Stimulated activated effector memory CD8-positive, alpha-beta T cell treated with anti-CD3 and anti-CD28 coated beads, Interleukin-12 subunit alpha, Interleukin-12 subunit beta, amount 100 ng/mL, for 72 hours (primary cell): ENCODE measurements at places on chromosomes 12 and 14.

GRCh38 chr14:104972301-104973134, 5.7 kb downstream of the AHNAK2 start:
- DNase-seq: no peak

- DNase-seq: no peak
Measured at GRCh38 chr14:81179631-81180030, 41.1 kb downstream of the GTF2A1 start.

DNA sequence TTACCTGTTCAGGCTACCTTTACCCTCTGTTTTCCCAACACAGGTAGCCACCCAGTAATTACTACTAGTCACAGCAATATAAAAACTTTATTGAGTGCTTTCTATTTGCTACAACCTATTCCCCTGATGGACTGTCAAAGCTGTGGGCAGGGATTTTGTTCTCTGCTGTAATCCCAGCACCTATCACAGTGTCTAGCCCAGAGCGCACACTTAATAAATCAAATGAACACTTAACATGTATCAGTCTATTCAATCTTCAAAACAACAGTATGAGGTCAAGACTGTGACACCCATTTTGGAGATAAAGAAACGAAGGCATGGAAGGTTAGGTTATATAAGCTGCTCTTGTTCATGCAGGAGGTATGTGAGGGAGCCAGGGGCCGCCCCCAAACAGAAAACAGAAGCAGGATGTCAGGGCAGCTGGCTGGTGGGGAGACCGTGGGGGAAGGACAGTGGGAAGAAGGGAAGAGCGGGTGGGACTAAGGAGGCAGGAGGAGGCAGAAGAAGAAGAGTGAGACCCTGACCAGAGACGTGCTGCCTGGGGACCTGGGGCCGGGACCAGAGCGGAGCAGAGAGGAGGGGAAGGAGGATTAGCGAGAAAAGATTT, 1.7 kb downstream of the TNFRSF1A start:
- DNase-seq: no peak

GRCh38 chr14:35959835-35960234, 133.7 kb downstream of the BRMS1L start:
- DNase-seq: no peak

- DNase-seq: no peak
Measured at GRCh38 chr12:9805883-9806282, 21.4 kb upstream of the KLRF1 start.

DNA sequence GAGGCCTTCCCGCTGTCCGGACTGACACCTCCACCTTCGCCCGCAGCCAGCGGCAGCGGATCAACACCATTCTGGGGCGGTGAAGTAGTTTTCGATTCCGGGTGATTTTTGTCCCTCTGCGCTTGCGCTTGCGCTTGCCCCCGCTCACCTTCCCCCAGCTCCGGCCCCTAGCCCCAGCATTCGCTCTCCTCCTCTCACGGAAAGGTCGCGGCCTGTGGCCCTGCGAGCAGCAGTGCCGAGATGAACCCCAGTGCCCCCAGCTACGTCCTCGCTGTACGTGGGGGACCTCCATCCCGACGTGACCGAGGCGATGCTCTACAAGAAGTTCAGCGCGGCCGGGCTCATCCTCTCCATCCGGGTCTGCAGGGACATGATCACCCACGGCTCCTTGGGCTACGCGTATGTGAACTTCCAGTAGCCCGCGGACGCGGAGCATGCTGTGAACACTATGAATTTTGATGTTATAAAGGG, 22.7 kb upstream of the SRGAP1 start:
- DNase-seq: no peak

DNA sequence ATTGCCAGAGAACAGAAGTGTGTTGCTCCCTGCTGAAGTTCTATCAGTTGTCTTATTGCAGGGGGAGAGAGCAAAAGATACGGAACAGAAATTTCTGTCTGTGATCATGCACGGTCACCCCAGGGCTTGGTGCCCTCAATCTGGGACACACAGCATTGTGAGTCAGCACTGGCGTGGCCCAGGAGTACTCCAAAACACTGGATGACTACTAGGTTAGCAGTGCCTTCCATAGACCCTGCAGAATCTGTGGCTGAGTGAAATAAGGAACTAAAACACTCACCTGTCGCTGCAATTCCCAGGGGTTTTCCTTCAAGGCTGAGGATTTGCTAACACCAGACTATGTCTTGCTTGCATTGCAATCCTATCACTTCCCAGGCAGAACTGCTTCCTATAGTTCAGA, 165.5 kb downstream of the ANO6 start:
- no peak for DNase-seq

- DNase-seq: no peak
Measured at GRCh38 chr12:49026678-49027480, 8.3 kb upstream of the PRKAG1 start.
